ENCODE measurements at places on chromosomes 16 and 17. TPM values are rescaled to one million over a fixed set of nuclear protein-coding genes. Genes with fewer than 3 reads are reported as not detected.

GRCh38 chr17:48715496-48716399, 6.6 kb downstream of the PRAC1 start:
- no peak overlapping the region for H3K27ac ChIP-seq
- H3K27me3 ChIP-seq, result peaks cover 78% of the 10 kb centered on the region
- peaks cover 10% of the 10 kb centered on the region for H3K4me1 ChIP-seq
- DNase-seq, result no peak

GRCh38 chr17:35432176-35433074, at the start of gene SLFN12:
Gene SLFN12, minus strand, starts transcription at chr17:35432500. Its CDS starts 9,472 bp downstream, at chr17:35423028.
- DNase-seq, result peak; percentile 76
- peaks cover 64% of the 10 kb centered on the region for H3K4me1 ChIP-seq
- H3K4me3 ChIP-seq, result peak within 1 kb of the TSS; percentile 92
- H3K27me3 ChIP-seq, result no peaks in the 10 kb centered on the region

GRCh38 chr16:85759631-85760419, 8.9 kb upstream of the C16orf74 start:
- H3K36me3 ChIP-seq, result no peaks in the 10 kb centered on the region
- no peak overlapping the region for H3K4me3 ChIP-seq
- H3K27ac ChIP-seq, result no peak overlapping the region

DNA sequence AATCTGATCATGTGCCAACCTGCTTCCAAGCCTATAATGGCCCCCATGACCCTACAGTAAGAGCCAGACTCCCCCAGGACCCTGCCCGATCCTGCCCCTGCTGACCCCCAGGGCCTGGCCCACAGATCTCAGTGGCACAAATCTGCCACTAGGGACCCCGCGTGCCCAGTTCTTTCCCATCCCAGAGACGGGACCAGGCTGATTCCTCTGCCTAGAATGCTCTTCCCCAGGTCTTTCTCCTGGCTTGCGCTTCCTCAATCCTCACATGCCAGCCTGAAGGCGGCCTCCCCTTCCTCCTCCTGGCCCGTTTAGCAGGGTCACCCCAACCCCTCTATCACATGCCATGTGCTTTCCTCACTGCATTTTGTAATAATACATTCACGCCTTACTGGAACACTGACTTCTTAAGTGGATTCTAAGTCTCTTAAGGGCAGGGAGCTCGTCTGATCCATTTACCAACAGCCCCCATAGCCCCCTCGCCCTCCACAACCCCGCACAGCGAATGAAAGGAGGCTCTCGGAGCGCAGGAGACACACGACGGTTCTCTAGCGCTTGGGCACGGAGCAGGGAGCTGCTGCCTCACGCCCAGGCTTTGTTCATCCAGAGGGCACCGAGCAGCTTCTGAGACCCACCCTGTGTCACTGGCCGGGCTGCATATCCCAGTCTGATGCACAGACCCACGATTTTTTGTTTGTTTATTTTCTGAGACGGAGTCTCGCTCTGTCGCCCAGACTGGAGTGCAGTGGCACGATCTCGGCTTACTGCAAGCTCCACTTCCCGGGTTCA, 1.2 kb downstream of the TRIM65 start:
- peak overlapping the region; percentile 82 for H3K4me3 ChIP-seq
- no peaks in the 10 kb centered on the region for H3K27me3 ChIP-seq
- H3K4me1 ChIP-seq, result peaks cover 23% of the 10 kb centered on the region
- DNase-seq, result no peak

DNA sequence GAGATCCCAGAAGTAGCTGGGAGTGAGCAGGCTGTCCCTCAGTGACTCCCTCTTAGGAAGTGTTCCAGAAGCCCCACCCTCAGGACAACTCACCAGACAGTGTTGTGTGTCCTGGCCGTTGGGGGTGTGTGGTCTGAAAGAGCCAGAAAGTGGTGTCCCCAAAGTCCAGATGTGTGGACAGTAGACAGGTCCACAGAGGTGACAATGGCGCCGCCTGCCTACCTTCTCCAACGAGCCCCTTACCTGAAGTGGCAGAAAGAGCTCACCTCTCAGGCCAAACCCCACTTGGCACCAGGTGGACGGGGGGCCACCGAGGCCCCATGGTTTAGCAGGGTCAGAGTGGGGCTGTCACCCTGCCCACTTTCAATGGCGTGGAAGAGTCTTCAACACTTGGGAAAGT, 19.9 kb downstream of the C17orf100 start:
- H3K27me3 ChIP-seq, result peaks cover 15% of the 10 kb centered on the region
- H3K4me1 ChIP-seq, result no peaks in the 10 kb centered on the region
- no peak for DNase-seq
- no peak overlapping the region for H3K27ac ChIP-seq
- no peaks in the 10 kb centered on the region for H3K36me3 ChIP-seq
- no peak overlapping the region for H3K4me3 ChIP-seq

- H3K36me3 ChIP-seq, result peaks cover 24% of the 10 kb centered on the region
- no peak for DNase-seq
- no peak overlapping the region for H3K4me3 ChIP-seq
- no peaks in the 10 kb centered on the region for H3K27me3 ChIP-seq
- H3K27ac ChIP-seq, result peak overlapping the region; percentile 8
- peaks cover 30% of the 10 kb centered on the region for H3K4me1 ChIP-seq
Observed at GRCh38 chr17:37025238-37025637, 76.5 kb downstream of the AATF start.

Gene KCNJ2
- total RNA-seq, result not detected

Gene C17orf113
- 0.14 TPM for total RNA-seq

Gene GPR142
- total RNA-seq, result not detected

Gene BOLA2B
- total RNA-seq, result 210 TPM

Data from activated CD8-positive, alpha-beta memory T cell treated with anti-CD3 and anti-CD28 coated beads, Interleukin-2, amount 10 ng/mL, durations not matched to agents 7 days and 5 days (primary cell).